Naive thymus-derived CD4-positive, alpha-beta T cell (primary cell): ENCODE measurements at places on chromosomes 13 and 19. TPM values are rescaled to one million over a fixed set of nuclear protein-coding genes. Genes with fewer than 3 reads are reported as not detected.

- H3K27ac ChIP-seq, result no peak overlapping the region
- no peaks in the 10 kb centered on the region for H3K27me3 ChIP-seq
- peaks cover 7% of the 10 kb centered on the region for H3K4me1 ChIP-seq
- no peak overlapping the region for H3K4me3 ChIP-seq
- no peaks in the 10 kb centered on the region for H3K36me3 ChIP-seq
Observed at GRCh38 chr19:35911173-35911572, 3.1 kb upstream of the TYROBP start.

- H3K4me1 ChIP-seq, result no peaks in the 10 kb centered on the region
- DNase-seq, result no peak
- no peaks in the 10 kb centered on the region for H3K27me3 ChIP-seq
- H3K4me3 ChIP-seq, result no peak overlapping the region
Observed at GRCh38 chr13:99559560-99559959, 58.3 kb downstream of the TM9SF2 start.

LGALS4 gene
- total RNA-seq, result 2.3 and 3.0 TPM in 2 replicates

- DNase-seq, result no peak
- no peak overlapping the region for H3K27ac ChIP-seq
- no peaks in the 10 kb centered on the region for H3K27me3 ChIP-seq
- no peak overlapping the region for H3K4me3 ChIP-seq
- H3K4me1 ChIP-seq, result no peaks in the 10 kb centered on the region
Observed at GRCh38 chr13:60095300-60095699, 68.4 kb downstream of the DIAPH3 start.

KCNC3 gene
- total RNA-seq, result 2.2 TPM

- H3K27ac ChIP-seq, result no peak overlapping the region
- no peaks in the 10 kb centered on the region for H3K36me3 ChIP-seq
- no peak for DNase-seq
- H3K27me3 ChIP-seq, result no peaks in the 10 kb centered on the region
Observed at GRCh38 chr13:112241288-112241687, 134.9 kb upstream of the SPACA7 start.

LRRC63 gene
- 0.49 TPM for total RNA-seq

OR7A5 gene
- not detected for total RNA-seq

- H3K4me3 ChIP-seq, result no peak overlapping the region
- no peaks in the 10 kb centered on the region for H3K27me3 ChIP-seq
- peaks cover 88% of the 10 kb centered on the region for H3K4me1 ChIP-seq
- H3K27ac ChIP-seq, result peak overlapping the region; percentile 75
- DNase-seq, result no peak
Observed at GRCh38 chr13:111178402-111178801, 63.3 kb downstream of the ARHGEF7 start.

STAP2 gene
- 2.6 TPM for total RNA-seq

DNA sequence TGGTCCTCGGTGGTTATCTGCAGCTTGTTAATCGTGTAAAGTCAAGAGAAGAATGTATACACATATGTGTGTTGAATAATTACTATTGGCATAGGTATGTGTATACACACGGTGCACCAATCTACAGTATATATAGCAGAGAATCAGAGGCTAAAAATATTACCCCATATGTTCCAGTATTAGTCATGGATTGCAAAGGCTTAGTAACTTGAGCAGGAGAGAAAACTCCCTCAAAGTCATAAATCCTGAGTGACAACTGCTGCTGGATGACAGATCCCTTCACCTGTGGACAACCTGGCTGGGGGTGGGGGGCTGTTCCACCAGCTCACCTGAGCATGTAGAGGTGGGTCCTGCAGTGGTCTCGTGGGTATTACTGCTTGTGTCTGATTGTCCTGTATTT is 185.0 kb downstream of the ZNF536 start:
- no peaks in the 10 kb centered on the region for H3K36me3 ChIP-seq
- H3K27me3 ChIP-seq, result no peaks in the 10 kb centered on the region
- H3K4me3 ChIP-seq, result no peak overlapping the region
- no peak for DNase-seq
- no peaks in the 10 kb centered on the region for H3K4me1 ChIP-seq
- no peak overlapping the region for H3K27ac ChIP-seq

RFPL4A gene
- total RNA-seq, result not detected

SIGLEC5 gene
- 0.24 TPM for total RNA-seq

FAM83E gene
- total RNA-seq, result 3.7 TPM

DNA sequence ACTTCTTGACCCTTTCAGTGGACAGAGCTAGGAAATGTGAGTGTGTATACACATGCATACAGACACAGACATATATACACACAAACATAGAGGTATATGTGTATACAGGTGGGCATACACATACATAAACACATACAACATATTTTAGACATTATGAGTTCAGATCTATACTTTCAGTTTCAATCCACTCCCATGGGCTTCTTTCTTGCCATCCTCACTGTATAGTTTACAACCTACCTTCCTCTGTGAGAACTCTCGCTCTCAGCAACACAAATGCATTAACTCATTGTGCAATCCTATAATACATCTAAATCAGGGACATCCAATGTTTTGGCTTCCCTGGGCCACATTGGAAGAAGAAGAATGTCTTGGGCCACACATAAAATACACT is 21.2 kb upstream of the SCEL start:
- H3K36me3 ChIP-seq, result no peaks in the 10 kb centered on the region
- DNase-seq, result no peak
- no peak overlapping the region for H3K4me3 ChIP-seq
- H3K27me3 ChIP-seq, result no peaks in the 10 kb centered on the region
- no peaks in the 10 kb centered on the region for H3K4me1 ChIP-seq
- H3K27ac ChIP-seq, result no peak overlapping the region

GRCh38 chr19:18849838-18850400 is 18.2 kb downstream of the UPF1 start:
- no peaks in the 10 kb centered on the region for H3K27me3 ChIP-seq
- H3K4me3 ChIP-seq, result no peak overlapping the region
- H3K27ac ChIP-seq, result no peak overlapping the region
- no peak for DNase-seq
- peaks cover 15% of the 10 kb centered on the region for H3K4me1 ChIP-seq

SOX1 gene
- not detected in 2 replicates for total RNA-seq

DNA sequence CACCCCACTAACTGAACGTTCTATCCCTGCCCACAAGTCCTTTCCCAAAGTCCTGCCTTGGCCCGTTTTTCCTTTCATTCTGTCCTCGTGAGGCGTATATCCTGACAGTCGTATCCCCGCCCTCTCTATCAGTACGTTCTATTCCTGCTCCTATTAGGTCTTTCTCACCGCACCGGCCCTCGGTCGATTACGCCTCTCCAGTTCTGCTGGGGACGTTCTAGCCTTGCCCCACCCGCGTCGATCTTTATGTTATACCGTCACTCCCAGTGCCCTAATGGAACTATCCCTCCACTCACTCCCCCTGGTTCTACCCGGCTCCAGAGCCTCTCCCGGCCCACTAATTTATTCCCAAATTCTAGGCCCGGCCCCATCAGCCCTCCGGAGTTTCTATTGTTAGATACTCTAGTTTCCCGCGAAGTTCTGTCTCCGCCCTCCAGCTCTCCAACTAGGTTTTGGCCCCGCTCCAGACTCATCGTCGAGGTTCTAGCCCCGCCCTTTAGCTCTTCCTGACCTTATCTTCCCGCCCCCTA is 2.0 kb downstream of the PLAUR start:
- peak overlapping the region; percentile 88 for H3K4me3 ChIP-seq
- no peaks in the 10 kb centered on the region for H3K27me3 ChIP-seq
- H3K27ac ChIP-seq, result no peak overlapping the region

DNA sequence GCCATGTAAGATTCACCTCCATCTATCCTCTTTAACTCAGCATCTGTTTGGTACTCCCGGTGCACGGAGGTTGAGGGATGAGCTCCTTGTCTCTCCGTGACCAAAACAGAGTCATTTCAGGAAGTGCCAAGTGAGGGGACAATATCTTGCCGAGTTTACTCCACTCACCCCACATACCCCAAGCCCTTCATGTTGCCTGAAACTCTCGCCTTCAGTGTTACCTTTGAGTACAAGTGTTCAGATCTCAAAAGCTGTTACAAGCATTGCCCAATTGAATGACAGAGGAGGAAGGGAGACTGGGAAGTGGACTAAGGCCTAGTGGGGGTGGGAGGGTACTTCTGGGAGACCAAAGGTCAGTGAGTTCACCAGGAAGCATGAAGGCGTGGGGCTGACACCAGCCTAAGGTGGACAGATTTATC is 6.0 kb upstream of the SIGLEC12 start:
- H3K27me3 ChIP-seq, result no peaks in the 10 kb centered on the region
- no peak for DNase-seq
- no peak overlapping the region for H3K4me3 ChIP-seq
- no peaks in the 10 kb centered on the region for H3K36me3 ChIP-seq
- no peak overlapping the region for H3K27ac ChIP-seq

GRCh38 chr19:6030214-6030507 is 52.2 kb upstream of the RANBP3 start:
- no peaks in the 10 kb centered on the region for H3K27me3 ChIP-seq
- H3K27ac ChIP-seq, result no peak overlapping the region
- H3K4me1 ChIP-seq, result no peaks in the 10 kb centered on the region
- no peaks in the 10 kb centered on the region for H3K36me3 ChIP-seq

DNA sequence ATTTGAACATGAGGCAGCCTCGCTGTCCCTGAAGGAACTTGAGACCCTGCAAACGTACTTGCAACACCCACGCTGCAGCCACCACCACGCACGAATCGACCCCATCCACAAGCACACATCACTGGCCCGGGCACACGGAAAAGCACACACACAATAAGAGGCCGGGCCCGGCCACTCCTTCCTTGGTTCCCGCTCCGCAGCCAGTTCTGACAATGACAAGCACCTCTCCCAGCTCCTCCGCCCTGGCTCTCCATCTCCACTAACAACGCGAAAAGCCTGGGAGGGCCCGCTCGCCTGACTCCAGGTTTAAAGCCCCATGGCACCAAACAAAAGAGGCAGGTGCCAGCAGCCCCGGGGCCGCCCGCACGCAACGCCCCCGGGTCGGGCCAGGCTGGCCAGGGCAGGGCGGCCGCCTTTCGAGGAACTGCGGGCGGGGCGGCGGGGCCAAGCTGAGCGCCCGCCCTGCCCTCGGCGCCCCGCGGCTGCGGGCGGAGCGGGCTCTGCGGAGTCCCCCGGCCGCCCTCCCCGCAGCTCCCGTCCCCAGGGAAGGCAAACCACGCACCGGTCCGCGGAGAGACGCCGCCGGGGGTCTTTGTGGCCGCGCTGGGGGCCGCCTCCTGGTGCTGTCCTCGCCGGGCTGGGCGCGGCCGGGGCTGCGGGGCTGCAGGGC is 495 bp downstream of the DCLK1 start:
- no peak for DNase-seq
- no peaks in the 10 kb centered on the region for H3K4me1 ChIP-seq
- no peak overlapping the region for H3K27ac ChIP-seq
- no peak overlapping the region for H3K4me3 ChIP-seq
- no peaks in the 10 kb centered on the region for H3K36me3 ChIP-seq

- no peaks in the 10 kb centered on the region for H3K36me3 ChIP-seq
- H3K27ac ChIP-seq, result no peak overlapping the region
- no peak for DNase-seq
- H3K27me3 ChIP-seq, result no peaks in the 10 kb centered on the region
Observed at GRCh38 chr13:21837841-21838551, 167.1 kb downstream of the FGF9 start.

DNA sequence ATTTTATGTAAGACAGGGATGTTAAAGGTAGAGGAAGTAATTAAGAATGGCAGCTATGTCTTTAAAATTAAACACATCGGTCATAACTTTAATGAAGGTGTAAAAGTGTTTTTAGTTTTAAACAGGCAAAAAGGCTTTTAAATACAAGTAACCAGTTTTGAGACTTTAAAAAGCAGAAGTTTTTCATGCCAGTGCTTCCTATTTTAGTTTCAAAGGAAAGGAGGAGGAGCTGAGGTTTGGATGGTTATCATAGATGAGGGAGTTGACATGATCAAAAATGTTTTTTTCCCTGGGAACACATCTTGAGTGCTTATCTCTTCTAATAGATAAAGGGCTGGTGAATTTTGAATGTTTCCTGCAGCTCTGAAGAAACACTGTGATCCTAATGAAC is 42.9 kb downstream of the LRCH1 start:
- no peak overlapping the region for H3K4me3 ChIP-seq
- H3K36me3 ChIP-seq, result no peaks in the 10 kb centered on the region
- no peaks in the 10 kb centered on the region for H3K27me3 ChIP-seq
- no peak overlapping the region for H3K27ac ChIP-seq

GRCh38 chr19:47633517-47633916 is 24.6 kb downstream of the BICRA start:
- DNase-seq, result no peak
- no peak overlapping the region for H3K4me3 ChIP-seq

GRCh38 chr13:72908416-72908815 is 126.5 kb downstream of the PIBF1 start:
- no peaks in the 10 kb centered on the region for H3K36me3 ChIP-seq
- no peaks in the 10 kb centered on the region for H3K4me1 ChIP-seq
- no peaks in the 10 kb centered on the region for H3K27me3 ChIP-seq
- H3K4me3 ChIP-seq, result no peak overlapping the region

FOXA3 gene
- total RNA-seq, result not detected

- no peak for DNase-seq
- H3K36me3 ChIP-seq, result no peaks in the 10 kb centered on the region
- no peak overlapping the region for H3K27ac ChIP-seq
- no peaks in the 10 kb centered on the region for H3K4me1 ChIP-seq
- H3K27me3 ChIP-seq, result no peaks in the 10 kb centered on the region
Observed at GRCh38 chr19:19911150-19911549, 10.4 kb downstream of the ZNF93 start.

DNA sequence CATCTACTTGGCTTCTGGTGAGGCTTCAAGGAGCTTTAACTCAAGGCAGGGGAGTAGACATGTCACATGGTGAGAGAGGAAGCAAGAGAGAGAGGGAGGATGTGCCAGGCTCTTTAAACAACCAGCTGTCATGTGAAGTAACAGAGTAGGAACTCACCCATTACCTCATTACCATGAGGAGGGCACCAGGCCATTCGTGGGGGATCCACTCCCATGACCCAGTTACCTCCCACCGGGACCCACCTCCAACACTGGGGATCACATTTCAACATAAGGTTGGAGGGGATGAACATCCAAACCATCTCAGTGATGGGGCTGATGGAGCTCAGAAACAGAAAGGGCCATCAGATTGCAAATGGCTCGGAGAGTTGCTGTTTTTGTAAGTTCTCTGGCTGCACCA is 12.9 kb downstream of the VSTM2B start:
- no peaks in the 10 kb centered on the region for H3K27me3 ChIP-seq
- DNase-seq, result no peak
- no peak overlapping the region for H3K4me3 ChIP-seq
- H3K36me3 ChIP-seq, result no peaks in the 10 kb centered on the region
- H3K4me1 ChIP-seq, result no peaks in the 10 kb centered on the region

DNA sequence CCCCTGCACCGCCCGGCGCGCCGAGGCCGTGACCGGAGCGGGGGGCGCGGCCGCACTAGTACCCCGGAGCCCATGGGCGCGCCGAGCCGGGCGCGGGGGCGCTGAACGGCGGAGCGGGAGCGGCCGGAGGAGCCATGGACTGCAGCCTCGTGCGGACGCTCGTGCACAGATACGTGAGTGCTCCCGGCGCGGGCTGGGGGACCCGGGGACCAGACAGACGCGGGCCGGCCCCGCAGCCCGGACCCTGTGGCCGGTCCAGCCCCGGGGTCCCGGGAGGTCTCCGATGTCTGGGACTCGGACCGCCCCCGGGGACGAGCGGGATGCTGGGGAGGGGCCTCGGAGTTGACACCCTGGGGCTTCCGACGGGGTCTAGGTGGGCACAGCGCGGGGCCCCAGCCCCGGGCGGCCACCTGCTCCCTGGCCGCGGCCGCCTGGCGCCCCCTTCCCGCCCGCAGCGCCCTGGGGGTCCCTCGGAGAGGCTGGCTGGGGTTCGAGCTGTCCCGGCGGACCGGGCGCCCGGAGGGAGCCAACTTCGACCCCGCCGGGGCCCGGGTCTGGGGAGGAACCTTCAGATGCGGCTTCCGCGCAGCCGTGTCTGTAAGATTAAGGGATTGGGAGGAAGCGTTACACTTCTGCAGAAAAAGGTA is 568 bp downstream of the ATP11A start:
- peak overlapping the region; percentile 66 for H3K27ac ChIP-seq
- DNase-seq, result peak; percentile 38
- no peaks in the 10 kb centered on the region for H3K36me3 ChIP-seq
- peak overlapping the region; percentile 78 for H3K4me3 ChIP-seq

ZNF729 gene
- not detected for total RNA-seq
